ENCODE measurements at places on chromosomes 3 and 15.

GRCh38 chr3:42720126-42720525, 17.5 kb upstream of the HHATL start:
- no peak for DNase-seq

GRCh38 chr15:99385865-99386264, 134.6 kb downstream of the LRRC28 start:
- peak; percentile 35 for DNase-seq

GRCh38 chr3:112773864-112774263, 72.8 kb downstream of the CD200R1L start:
- DNase-seq: no peak

- no peak for DNase-seq
Measured at GRCh38 chr3:157531301-157531660, 28.1 kb upstream of the VEPH1 start.

Measured in erythroblast (primary cell).